Osteocyte (in vitro differentiated cells): ENCODE measurements at places on chromosomes 16 and 17. TPM values are rescaled to one million over a fixed set of nuclear protein-coding genes. Genes with fewer than 3 reads are reported as not detected.

FBXO39 gene
- total RNA-seq, result not detected in 2 replicates

HOXB9 gene
- total RNA-seq, result not detected in 2 replicates

GRCh38 chr17:60094754-60095153, 16.0 kb upstream of the HEATR6 start:
- no peak overlapping the region for H3K4me3 ChIP-seq
- H3K27ac ChIP-seq, result no peak overlapping the region
- H3K36me3 ChIP-seq, result peaks cover 2% of the 10 kb centered on the region
- no peak for DNase-seq
- H3K27me3 ChIP-seq, result no peaks in the 10 kb centered on the region
- H3K4me1 ChIP-seq, result peaks cover 33% of the 10 kb centered on the region

- H3K4me3 ChIP-seq, result peak overlapping the region; percentile 90
- no peaks in the 10 kb centered on the region for H3K27me3 ChIP-seq
- H3K36me3 ChIP-seq, result no peaks in the 10 kb centered on the region
- no peak for DNase-seq
- H3K4me1 ChIP-seq, result peaks cover 13% of the 10 kb centered on the region
Measured at GRCh38 chr17:41928693-41929251, 1.6 kb upstream of the ODAD4 start.

GRCh38 chr17:63278728-63279442, 167.2 kb downstream of the CYB561 start:
- no peak overlapping the region for H3K4me3 ChIP-seq
- H3K27me3 ChIP-seq, result no peaks in the 10 kb centered on the region

DNA sequence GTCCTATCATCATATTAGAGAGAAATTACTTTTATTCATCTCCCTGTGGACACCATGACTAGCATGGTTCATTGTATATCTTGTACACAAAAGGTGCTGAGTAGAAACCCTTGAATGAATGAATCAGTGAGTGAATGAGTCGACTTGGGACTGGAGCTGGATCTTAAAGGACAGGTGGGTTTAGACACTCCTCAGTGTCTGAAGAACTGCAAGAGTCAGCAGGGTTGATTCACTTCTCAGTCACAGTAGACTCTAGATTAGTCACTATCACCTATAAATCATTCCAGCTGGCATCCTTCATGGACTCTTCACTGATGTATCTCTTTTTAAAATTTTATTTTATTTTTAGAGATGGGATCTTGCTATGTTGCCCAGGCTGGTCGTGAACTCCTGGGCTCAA, 30.1 kb upstream of the PMFBP1 start:
- DNase-seq, result no peak
- H3K4me3 ChIP-seq, result no peak overlapping the region

- no peak overlapping the region for H3K27ac ChIP-seq
- peaks cover 16% of the 10 kb centered on the region for H3K27me3 ChIP-seq
- H3K36me3 ChIP-seq, result peaks cover 11% of the 10 kb centered on the region
- H3K4me3 ChIP-seq, result peak overlapping the region; percentile 86
Measured at GRCh38 chr17:58083491-58084316, 485 bp downstream of the DYNLL2 start.

GRCh38 chr17:19273731-19274130, 36.6 kb downstream of the EPN2 start:
- peaks cover 2% of the 10 kb centered on the region for H3K36me3 ChIP-seq
- H3K4me3 ChIP-seq, result no peak overlapping the region
- H3K27me3 ChIP-seq, result no peaks in the 10 kb centered on the region
- H3K27ac ChIP-seq, result no peak overlapping the region

DNA sequence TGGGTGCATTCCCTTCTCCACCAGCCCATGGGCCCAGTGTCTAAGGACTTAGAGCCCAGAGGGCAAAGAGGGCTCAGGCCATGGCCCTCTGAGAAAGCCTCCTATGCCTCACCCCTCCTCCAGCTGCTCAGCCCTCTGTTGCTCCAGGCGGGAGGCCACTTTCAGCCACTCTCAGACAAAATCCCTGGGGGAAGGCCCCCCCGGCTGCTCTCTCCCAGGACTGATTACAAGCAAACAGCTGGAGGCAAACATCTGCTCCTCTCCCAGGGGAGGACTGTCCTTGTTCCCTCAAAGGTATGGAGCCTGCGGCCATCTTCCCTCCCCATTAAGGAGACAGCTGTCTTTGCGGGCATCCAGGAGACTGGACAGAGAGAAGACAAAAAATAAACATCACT, 54.9 kb upstream of the DLX4 start:
- H3K4me1 ChIP-seq, result peaks cover 17% of the 10 kb centered on the region
- H3K4me3 ChIP-seq, result no peak overlapping the region
